ENCODE measurements at places on chromosomes 5 and 9.
A peak's percentile ranks its signal among the peaks of the same experiment; 100 is the strongest.

- DNase-seq = no peak
- peaks cover 14% of the 10 kb centered on the region for H3K36me3 ChIP-seq
- H3K27ac ChIP-seq = no peak overlapping the region
- H3K4me1 ChIP-seq = no peaks in the 10 kb centered on the region
Measured at GRCh38 chr5:131305138-131305689, 41.4 kb downstream of the CDC42SE2 start.

- no peak overlapping the region for H3K4me3 ChIP-seq
- H3K4me1 ChIP-seq = peaks cover 26% of the 10 kb centered on the region
- no peak overlapping the region for H3K27ac ChIP-seq
Measured at GRCh38 chr9:14935106-14935751, 25.0 kb upstream of the FREM1 start.

GRCh38 chr5:170681013-170681433 is 102.5 kb upstream of the GABRP start:
- H3K36me3 ChIP-seq = no peaks in the 10 kb centered on the region
- DNase-seq = peak; percentile 84
- peaks cover 71% of the 10 kb centered on the region for H3K27me3 ChIP-seq
- H3K4me1 ChIP-seq = peaks cover 9% of the 10 kb centered on the region
- H3K4me3 ChIP-seq = peak overlapping the region; percentile 65

- no peak overlapping the region for H3K4me3 ChIP-seq
- H3K4me1 ChIP-seq = peaks cover 18% of the 10 kb centered on the region
- no peak overlapping the region for H3K27ac ChIP-seq
- H3K27me3 ChIP-seq = no peaks in the 10 kb centered on the region
- no peaks in the 10 kb centered on the region for H3K36me3 ChIP-seq
Measured at GRCh38 chr5:84372066-84372695, 12.5 kb downstream of the EDIL3 start.

DNA sequence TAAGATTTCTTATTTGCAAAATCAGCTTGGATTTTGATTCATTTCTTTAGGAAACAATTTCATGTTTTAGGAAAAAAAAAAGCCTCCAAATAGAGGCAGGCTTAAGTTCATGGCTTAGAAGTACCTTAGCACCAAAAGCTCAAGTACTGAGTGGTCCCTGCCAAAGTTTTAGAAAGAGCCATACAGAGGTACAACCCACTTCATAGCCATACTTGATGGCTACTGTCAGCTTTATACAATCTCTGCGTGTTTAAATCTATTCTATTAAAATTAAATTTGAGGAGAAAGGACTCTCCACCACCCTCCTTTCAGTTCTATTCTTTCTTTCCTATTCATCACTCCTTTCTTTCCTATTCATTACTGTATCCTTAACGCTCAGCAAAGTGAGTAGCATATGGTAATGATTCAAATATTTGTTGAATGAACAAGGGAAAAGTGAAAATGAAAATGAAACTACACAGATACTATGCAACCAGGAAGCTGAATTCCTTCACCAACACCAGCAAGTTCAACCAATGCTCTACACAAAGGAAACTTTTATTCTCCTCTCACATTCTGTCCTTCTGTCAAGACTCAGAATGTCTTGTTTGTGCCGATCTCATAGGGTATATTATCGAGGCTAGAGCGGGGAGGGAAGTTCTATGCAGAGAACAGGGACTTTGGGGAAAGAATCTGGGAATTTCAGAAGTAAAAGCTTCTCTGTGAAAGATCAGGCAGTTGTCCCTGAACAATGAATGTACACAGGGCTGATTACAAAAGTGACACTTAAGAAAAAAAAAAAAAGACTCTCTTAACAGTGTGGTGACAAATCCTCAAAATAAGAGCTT is 138.6 kb upstream of the SPEF2 start:
- H3K4me3 ChIP-seq = no peak overlapping the region
- no peaks in the 10 kb centered on the region for H3K27me3 ChIP-seq
- no peak for DNase-seq
- H3K36me3 ChIP-seq = no peaks in the 10 kb centered on the region

- H3K36me3 ChIP-seq = peaks cover 4% of the 10 kb centered on the region
- no peaks in the 10 kb centered on the region for H3K27me3 ChIP-seq
- DNase-seq = no peak
- H3K27ac ChIP-seq = no peak overlapping the region
- no peak overlapping the region for H3K4me3 ChIP-seq
Measured at GRCh38 chr5:119410448-119411159, 41.7 kb upstream of the HSD17B4 start.

- no peaks in the 10 kb centered on the region for H3K27me3 ChIP-seq
- H3K36me3 ChIP-seq = peaks cover 8% of the 10 kb centered on the region
- H3K4me3 ChIP-seq = no peak overlapping the region
- H3K4me1 ChIP-seq = peaks cover 3% of the 10 kb centered on the region
- H3K27ac ChIP-seq = no peak overlapping the region
Measured at GRCh38 chr9:17730899-17731298, 152.0 kb downstream of the SH3GL2 start.

- no peaks in the 10 kb centered on the region for H3K27me3 ChIP-seq
- no peak overlapping the region for H3K27ac ChIP-seq
- H3K4me3 ChIP-seq = no peak overlapping the region
Measured at GRCh38 chr5:67495072-67495471, 298.5 kb upstream of the CD180 start.

DNA sequence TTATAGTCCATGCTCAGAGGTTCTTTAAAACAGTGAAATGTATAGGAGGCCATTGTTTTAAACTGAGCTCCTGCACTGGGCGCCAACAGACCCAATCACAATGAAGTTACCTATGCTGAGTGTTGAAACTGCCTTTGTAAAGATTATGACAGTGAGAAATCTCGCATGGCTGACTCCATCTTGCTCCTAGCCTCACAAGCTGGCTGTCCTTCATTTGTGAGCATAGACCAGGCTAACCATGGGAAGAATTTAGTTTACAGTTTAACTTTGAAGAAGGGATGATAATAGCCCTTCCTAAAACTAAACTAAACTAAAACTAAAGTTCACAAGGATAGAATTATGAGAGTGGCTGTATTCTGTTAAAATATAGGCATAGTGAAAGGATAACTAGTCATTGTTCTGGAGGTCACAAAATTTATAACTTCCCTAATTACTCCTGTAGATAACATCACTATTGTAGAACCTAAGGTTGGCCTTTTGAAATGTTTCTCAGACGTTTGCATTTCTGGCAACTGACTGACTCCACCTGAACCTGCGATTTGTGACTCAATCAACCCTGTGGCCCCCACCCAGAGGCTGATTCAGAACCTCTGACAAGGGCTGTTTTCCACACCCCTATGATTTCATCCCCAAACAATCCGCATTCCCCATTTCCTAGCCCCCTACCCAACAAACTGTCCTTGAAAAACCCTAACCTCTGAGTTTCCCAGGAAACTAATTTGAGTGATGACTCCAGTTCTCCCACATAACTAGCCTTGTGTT is 59.1 kb downstream of the HMHB1 start:
- DNase-seq = no peak
- H3K27me3 ChIP-seq = no peaks in the 10 kb centered on the region
- peaks cover 58% of the 10 kb centered on the region for H3K4me1 ChIP-seq
- H3K27ac ChIP-seq = peak overlapping the region; percentile 86

GRCh38 chr9:84969084-84969483 is 299.6 kb downstream of the NTRK2 start:
- no peaks in the 10 kb centered on the region for H3K4me1 ChIP-seq
- no peaks in the 10 kb centered on the region for H3K36me3 ChIP-seq
- H3K4me3 ChIP-seq = no peak overlapping the region

GRCh38 chr5:53481887-53482716 is 1.7 kb downstream of the FST start:
- peak; percentile 64 for DNase-seq
- H3K27ac ChIP-seq = no peak overlapping the region
- H3K27me3 ChIP-seq = peaks cover 11% of the 10 kb centered on the region
- peaks cover 14% of the 10 kb centered on the region for H3K4me1 ChIP-seq
- peak overlapping the region; percentile 96 for H3K4me3 ChIP-seq
- H3K36me3 ChIP-seq = peaks cover 25% of the 10 kb centered on the region

DNA sequence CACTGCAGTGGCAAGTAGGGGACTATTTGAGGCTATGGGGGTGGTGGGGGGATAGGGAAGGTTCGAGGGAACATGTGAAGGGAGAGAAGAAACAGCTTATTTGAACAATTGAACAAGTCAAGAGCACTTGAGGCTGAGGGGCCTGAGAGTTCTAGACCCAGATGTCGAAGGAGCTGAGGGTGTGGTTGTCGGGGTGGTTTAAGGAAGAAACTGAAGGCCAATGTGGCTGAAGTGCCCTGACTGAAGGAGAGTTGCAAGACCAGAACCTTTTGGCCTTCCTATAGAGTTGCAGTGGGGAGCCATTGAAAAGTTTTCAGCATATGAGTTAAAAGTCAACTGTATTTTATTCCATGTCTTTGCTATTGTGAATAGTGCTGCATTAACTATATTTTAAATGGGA is 19.1 kb downstream of the FOCAD start:
- peaks cover 17% of the 10 kb centered on the region for H3K4me1 ChIP-seq
- no peak overlapping the region for H3K27ac ChIP-seq
- no peak overlapping the region for H3K4me3 ChIP-seq
- H3K27me3 ChIP-seq = no peaks in the 10 kb centered on the region
- DNase-seq = no peak

DNA sequence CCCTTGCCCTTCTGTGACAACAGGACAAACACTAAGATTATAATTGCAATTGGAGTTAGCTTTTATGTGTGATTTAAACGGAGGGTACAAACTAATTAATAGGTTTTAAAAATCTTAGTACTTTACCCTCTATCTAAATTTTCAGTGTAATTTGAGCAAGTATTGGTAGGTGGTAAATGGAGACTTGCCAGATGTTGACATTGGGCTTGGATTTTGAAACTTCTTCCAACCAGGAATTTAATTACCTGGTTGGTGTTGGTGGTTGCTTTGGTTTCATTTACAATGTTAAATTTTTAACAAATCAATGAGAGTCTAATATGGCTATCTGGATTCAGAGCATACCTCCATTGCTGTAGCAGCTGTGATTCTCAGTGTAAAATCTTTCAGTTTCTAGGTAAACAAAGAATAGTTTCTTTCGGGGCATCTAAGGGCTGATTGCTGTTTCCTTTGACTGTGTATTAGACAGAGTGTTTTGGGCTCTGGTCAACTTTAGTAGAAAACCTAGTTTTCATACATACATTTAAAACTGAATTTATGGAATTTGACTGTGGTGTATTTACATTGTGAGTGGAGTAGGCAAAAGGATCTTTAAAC is 1.9 kb downstream of the DAPK1 start:
- no peak for DNase-seq
- H3K27ac ChIP-seq = peak overlapping the region; percentile 74

DNA sequence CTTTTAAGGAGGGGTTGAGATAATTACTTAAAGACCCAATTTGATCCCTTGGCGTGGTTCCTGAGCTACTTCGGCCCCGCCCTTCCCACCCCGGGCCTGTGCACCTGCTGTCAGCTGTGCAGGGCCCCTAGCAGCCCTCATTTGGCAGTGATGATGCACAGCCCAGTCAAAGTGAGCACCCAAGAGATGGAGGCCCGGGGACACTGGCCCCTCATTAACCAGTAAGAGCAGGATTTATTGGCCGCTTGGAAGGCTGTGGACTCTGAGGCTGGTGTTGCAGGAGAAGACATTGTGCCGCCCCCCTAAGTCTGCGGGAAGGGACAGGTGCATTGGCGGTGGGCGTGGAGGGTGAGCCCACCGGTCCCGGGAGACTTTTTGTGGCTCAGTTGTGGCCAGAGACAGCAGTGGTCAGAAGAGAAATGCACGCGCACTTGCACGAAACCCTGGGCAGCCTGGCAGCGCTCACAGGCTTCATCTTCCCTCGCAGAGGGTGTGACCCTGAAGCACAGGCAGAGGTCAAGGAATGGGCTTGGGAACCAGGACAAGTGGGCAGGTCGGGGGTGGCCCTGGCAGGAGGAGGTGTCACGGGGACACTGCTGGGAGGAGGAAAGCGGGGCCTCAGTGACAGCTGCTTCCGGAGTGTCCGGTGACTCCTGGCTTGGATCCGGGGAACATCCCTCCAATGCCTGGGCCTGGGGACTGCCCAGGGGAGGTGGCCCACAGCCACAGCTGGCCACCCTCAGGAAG is 74.0 kb upstream of the RXRA start:
- no peak for DNase-seq
- no peak overlapping the region for H3K4me3 ChIP-seq
- H3K4me1 ChIP-seq = no peaks in the 10 kb centered on the region
- no peaks in the 10 kb centered on the region for H3K27me3 ChIP-seq
- H3K36me3 ChIP-seq = peaks cover 9% of the 10 kb centered on the region

- peaks cover 65% of the 10 kb centered on the region for H3K36me3 ChIP-seq
- no peak overlapping the region for H3K27ac ChIP-seq
- DNase-seq = no peak
- H3K4me3 ChIP-seq = no peak overlapping the region
Measured at GRCh38 chr9:21864505-21864904, 62.1 kb downstream of the MTAP start.

- no peaks in the 10 kb centered on the region for H3K36me3 ChIP-seq
- H3K27ac ChIP-seq = no peak overlapping the region
- no peak for DNase-seq
- H3K4me1 ChIP-seq = peaks cover 12% of the 10 kb centered on the region
Measured at GRCh38 chr5:62266573-62266972, 39.4 kb upstream of the KIF2A start.

GRCh38 chr5:93034621-93035590 is 546.1 kb downstream of the NR2F1-AS1 start:
- H3K4me1 ChIP-seq = no peaks in the 10 kb centered on the region
- H3K4me3 ChIP-seq = no peak overlapping the region
- DNase-seq = no peak
- H3K27ac ChIP-seq = no peak overlapping the region

DNA sequence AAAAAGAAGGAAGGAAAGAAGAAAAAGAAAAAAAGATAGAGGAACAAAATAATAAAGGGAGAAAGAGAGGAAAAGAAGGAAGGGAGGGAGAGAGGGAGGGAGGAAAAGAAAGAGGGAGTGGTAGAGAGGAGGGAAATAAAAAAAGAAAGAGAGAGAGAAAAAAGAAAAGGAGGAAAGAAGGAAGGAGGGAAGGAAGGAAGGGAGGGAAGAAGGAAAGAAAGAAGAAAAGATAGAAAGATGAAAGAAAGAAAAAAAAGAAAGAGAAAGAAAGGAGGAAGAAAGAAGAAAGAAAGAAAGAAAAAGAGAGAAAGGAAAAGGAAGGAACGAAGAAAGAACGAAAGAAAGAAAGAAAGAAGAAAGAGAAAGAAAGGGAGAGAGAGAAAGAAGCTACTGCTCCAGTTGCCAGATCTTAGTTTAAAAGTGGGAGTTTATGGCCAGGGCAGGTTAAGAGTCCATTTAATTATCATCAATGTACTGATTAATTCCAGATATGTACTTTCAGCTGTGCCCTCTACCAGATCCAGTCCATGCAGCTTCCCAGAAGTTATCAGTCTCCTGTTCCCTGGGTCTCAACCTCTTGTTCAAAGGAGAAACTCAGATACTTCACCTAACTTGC is 1378.5 kb upstream of the NUDT12 start:
- no peak for DNase-seq
- H3K27me3 ChIP-seq = no peaks in the 10 kb centered on the region
- no peak overlapping the region for H3K4me3 ChIP-seq
- no peaks in the 10 kb centered on the region for H3K36me3 ChIP-seq
- no peak overlapping the region for H3K27ac ChIP-seq
- H3K4me1 ChIP-seq = no peaks in the 10 kb centered on the region

Data from WTC11 (cell line).